ENCODE measurements at places on chromosomes 5 and 9. TPM values are rescaled to one million over a fixed set of nuclear protein-coding genes. Genes with fewer than 3 reads are reported as not detected.

DNA sequence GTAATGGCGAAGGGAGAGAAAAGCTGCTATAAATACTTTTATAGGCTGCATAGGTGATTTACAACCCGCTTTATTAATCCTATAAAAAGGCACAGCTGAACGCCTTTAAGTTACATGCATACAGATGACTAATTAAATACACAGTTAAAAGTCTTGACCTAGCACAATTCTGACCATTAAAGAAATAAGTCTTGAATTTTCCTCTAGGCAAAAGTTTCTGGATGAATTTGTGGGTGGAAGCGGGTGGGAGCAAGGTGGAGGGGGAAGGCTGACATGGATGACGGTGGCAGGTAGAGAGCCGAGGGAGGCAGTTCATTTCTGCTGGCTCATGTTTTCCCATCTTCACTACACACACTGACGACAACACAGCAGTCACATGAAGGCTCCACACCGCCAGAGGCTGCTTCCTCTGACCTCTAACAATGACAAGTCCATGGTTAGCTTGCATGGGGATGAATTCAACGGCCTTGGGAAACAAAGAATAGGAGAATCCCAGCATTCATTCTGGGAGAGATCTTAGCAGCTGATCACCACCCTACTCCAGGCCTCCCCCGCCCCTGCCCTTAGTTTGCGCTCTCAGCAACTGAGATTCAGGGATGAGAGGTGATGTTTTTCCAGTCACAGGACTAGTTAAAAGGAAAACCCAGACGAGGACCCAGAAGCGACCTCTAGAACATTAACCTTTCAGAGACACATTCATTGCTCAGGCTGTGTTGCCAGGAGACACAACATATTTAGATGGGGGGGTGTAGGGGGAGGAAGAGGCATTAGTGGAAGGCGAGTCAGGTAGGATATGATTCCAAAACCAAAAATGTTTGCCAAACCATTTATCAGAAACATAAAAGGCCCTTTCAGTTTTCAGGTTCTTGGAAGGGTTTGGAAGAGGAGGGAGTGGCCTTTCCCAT, 329.3 kb downstream of the PIK3R1 start:
- peak; percentile 65 for DNase-seq

- no peak for DNase-seq
These were observed 74.0 kb downstream of the COL27A1 start for GRCh38 chr9:114229295-114229694.

DNA sequence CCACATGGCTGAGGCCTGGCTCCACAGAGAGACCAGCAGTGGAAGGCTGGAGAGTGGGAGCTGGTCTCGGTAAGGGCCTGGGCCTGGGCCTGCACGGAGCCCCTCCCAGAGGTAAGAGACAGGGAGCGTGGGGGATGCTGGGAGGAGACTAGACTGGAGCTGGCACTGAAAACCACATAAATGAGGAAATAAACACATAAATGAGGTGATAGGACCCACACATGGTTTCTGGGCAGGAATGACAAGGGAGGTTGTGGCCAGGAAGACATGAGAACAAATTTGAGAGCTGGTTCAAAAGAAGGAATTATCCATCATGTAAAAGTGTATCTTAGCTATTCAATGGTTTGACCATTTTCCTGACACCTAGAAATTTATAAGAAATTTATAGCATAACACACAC, 451.7 kb upstream of the DAP start:
- no peak for DNase-seq

- DNase-seq = no peak
These were observed 40.4 kb upstream of the GADD45G start for GRCh38 chr9:89564346-89564878.

GRCh38 chr5:160188141-160189015, 40.9 kb upstream of the FABP6 start:
- peak; percentile 72 for DNase-seq

DNA sequence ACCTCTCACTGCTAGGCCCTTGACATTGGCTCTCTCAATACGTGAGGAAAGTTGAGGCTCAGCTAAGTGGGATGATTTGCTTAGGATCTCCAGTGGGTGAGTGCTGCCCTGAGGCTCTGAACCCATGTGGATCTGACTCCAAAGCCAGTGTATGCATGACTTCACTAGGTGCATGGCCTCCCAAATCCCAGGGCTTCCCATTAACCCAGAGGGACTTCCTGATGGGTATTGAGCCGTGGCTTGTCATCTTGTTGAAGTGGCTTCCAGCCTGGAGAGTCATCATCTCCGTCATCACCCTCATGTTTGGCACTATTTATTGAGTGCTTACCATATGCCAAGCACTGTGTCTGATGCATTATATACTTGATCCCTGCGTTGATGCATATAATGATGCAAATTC, 37.3 kb upstream of the TEX48 start:
- DNase-seq = no peak

- DNase-seq = no peak
These were observed 547.1 kb downstream of the CDH12 start for GRCh38 chr5:22306011-22306410.

GRCh38 chr5:110542949-110543348, 183.5 kb downstream of the TMEM232 start:
- no peak for DNase-seq

CARTPT gene
- not detected for total RNA-seq

PLK2 gene
- 92.3 TPM for total RNA-seq

CAMK4 gene
- total RNA-seq = 3.6 TPM

Measured in GM23248 (cell line).